ENCODE measurements at places on chromosomes 2 and 18. TPM values are rescaled to one million over a fixed set of nuclear protein-coding genes. Genes with fewer than 3 reads are reported as not detected.

The SKA1 gene
- 0.73 TPM for total RNA-seq

The TPRKB gene
- 21.4 TPM for total RNA-seq

The ATOH8 gene
- total RNA-seq: 1.3 TPM

The LYG1 gene
- total RNA-seq: 0.52 TPM

The COL3A1 gene
- total RNA-seq: 0.42 TPM
